ENCODE measurements at places on chromosomes 16 and 17.

- DNase-seq, result no peak
These were observed 105.5 kb downstream of the MYO1D start for GRCh38 chr17:32771396-32771795.

DNA sequence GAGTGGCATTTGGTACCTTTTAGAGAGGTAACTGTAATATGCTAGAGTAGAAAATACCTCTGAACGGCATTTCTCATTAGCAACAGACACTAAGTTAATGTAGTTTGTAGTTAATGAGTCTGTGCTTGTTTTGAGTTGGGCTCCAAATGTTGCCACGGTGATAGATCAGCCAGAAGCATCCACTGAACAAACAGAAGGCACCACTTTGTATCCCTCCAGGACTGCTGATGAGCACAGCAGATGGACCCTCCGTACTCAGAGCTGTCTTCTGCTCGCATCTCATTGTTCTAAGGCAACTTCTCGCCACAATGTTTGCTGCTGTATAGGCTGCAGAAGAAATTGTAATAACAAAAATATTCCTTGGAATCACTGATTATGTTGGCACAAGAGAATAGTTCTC, 56.1 kb downstream of the TNRC6C start:
- no peak for DNase-seq

- DNase-seq, result no peak
These were observed 546 bp upstream of the NDUFB10 start for GRCh38 chr16:1958715-1959268.

GRCh38 chr17:8149419-8150193, 2.6 kb downstream of the PER1 start:
- DNase-seq, result no peak

GRCh38 chr17:57357830-57358430, 101.6 kb downstream of the MSI2 start:
- DNase-seq, result no peak

GRCh38 chr17:82433560-82434215, 15.3 kb upstream of the OGFOD3 start:
- no peak for DNase-seq

- DNase-seq, result no peak
These were observed 24.9 kb downstream of the USP31 start for GRCh38 chr16:23124315-23124714.

GRCh38 chr17:73783945-73784603, 139.8 kb upstream of the SDK2 start:
- no peak for DNase-seq

- no peak for DNase-seq
These were observed 41.5 kb upstream of the SLC47A1 start for GRCh38 chr17:19492141-19492540.

DNA sequence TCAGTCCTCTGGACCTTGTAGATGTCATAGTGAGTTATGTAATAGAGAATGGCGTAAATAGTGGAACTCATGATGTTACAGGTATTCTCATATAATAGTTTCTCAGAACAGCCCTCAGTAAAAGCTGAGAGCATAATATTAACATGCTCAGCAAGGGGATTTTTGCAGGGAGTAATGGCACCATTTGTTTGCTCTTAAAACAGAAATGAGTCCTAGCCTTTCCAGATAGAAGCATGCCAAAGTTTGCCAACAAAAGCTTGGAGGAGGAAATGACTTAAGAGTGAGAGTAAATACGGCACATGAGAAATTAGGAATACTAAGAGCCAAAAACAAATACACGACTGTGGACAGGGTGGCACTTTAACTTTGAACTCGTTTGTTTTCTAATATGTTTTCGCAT, 198.4 kb downstream of the ANKFN1 start:
- no peak for DNase-seq
